Activated CD8-positive, alpha-beta memory T cell treated with anti-CD3 and anti-CD28 coated beads for 1 hour (primary cell): ENCODE measurements at places on chromosomes 5 and 9.

GRCh38 chr9:105459336-105459735 lies 11.5 kb downstream of the FSD1L start:
- DNase-seq = no peak

GRCh38 chr5:178612299-178612698 lies 14.6 kb downstream of the CLK4 start:
- no peak for DNase-seq

- no peak for DNase-seq
Measured at GRCh38 chr9:137853392-137853995, 24.1 kb upstream of the CACNA1B start.

DNA sequence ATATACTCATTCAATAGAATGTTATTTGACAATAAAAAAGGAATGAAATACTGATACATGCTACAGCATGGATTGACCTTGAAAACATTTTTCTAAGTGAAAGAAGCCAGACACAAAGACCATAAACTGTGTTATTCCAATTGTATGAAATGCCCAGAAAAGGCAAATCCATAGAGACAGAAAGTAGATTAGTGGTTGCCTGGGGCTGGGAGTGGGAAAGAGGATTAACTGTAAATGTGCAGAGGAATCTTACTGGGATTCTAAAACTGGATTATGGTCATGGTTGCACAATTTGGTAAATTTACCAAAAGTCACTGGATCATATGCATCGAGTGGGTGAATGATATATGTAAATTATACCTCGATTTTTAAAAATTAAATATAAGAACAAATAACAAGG lies 88.1 kb downstream of the GLIS3 start:
- DNase-seq = no peak

DNA sequence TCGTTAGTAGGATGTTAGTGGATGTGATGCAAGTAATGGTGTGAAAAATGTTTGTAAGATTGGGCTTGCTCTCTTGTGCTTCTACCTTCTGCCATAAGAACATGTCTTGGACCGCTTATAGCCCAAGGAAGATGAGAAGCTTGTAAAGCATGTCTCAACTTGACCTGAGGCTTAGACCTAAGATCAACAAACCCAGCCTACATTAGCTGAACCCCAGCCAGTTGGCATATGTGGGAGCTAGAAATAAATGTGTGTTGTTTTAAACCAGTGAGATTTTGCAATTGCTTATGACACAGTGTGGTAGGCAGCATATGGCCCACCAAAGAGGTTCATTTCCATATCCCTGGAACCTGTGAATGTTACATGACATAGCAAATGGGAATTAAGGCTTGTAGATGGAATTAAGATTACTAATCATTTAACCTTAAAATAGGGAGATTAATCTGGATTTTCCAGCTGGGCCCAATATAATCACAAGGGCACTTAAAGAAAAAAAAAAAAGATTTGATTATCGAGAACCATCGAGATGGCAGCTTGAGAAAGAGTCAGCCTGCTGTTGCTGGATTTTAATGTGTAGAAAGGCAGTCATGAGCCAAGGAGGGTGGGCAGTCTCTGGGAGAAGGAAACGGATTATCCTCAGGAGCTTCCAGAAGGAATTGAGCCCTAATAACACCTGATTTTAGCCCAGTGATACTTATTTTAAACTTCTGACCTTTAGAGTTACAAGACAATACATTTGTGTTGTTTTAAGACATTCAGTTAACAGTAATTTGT lies 27.3 kb upstream of the EDIL3 start:
- DNase-seq = no peak

GRCh38 chr5:96254980-96255691 lies 177.9 kb downstream of the PCSK1 start:
- DNase-seq = no peak

DNA sequence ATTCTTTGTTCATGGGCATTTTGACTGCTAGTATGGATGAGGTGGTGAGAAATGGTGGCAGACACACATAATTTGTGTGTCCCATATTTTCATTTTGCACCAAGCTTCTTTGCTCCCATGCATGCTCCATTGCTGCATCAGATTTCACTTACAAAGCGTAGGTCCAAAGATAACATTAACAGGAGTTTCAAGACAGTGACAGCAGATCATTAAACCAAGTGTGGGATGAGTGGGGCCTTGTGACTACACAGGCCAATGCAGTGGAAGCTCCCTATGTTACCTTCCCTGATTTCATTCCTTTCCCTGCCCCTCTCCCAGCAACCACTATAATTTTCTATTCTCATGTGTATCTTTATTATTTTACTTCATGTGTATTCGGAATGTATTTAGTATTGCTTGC lies 142.0 kb downstream of the AOPEP start:
- no peak for DNase-seq

- no peak for DNase-seq
Measured at GRCh38 chr5:17024686-17025180, 88.6 kb upstream of the MYO10 start.

DNA sequence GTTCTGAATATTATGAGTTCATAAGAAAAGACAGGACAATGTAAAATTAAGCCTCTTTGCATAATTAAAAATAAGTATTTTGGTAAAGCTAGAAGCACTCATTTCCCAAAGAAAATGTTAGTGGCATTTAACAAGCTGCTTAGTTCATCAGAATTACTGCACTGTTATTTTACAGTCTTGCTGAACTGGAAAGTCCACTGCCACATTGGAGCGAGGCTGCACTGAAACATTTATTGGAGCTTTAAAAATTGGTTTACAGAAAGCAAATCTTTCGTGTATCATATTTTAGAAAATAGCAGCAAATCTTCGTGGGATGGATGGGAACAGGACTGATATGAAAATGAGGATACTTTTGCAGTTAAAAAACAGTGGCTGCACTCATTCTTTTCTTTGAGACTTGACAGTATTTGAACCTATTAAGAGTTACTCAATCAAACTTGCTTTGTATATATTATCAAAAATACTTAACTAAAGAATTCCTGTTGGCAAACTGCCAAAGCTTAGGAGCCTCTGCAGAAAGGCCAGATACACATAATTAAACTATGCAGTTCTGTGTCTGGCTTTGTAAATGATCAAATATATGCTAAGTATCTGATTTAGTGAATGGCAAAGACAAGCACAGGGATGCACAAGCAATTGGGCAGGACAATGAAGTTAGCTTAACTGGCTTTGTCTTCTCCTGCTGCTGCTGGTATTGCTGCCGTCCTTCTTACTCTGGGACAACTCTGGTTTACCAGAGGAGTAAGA lies 16.5 kb upstream of the FBXL7 start:
- no peak for DNase-seq

DNA sequence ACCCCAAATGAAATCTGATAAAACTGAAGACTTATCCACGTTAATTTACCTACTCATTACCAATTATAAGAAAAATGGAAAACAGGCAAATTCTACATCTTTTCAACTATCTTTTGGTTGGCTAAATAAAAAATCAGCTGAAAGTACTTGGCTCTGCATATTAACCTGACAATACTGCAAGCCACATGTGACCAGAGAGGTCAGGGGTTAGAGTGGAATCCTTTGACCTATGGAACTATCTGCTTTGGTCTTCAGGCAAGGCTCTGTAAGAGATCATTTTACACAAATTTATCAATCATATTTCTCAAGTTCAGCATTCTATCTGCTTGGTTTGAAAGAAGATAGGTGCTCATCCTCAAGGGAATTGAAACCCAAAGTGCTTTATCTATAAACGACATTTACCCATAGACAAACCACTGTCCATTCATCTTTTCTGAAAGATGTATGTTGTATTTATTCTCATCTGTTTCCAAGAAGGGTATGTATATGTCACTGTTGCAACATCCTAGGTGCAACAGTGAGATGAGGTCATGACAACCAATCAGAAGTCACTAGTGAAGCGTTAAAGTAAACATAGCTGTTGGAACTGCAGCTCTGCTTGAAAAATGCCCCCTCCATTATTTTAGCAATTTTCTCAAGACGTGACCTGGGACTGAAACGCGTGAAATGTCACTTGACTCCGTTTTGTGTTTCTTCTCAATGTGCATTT lies 144.9 kb upstream of the POU5F2 start:
- no peak for DNase-seq

DNA sequence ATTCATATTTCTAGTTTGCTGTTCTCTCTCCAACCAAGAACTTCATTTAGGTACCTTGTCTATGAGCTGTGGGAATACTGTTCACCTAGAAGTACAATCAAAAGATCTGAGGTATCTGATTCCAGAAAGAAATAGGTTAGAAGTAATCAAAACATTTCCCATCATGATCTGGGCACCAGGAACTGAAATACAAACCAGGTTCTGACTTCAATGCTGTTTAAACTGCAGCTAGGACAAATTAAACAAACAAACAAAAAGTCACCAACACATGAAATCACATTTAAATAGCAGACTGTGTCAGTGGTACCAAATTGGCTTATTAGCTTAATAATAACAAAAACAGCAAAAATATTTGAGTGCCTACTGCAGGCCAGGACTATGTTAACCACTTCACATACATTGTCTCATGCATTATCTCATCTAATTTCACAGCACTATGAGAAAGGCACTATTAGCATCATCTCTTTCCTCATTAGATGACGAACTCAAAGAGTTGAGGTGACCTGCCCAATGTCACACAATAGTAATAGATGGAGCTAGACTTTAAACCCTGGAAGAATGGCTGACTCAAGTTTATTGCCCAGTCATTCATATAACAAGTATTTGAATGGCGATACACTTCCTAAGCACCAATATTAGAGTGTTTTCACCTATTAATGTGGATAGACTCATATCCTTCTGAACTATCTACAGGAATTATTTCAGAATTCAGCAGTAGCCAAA lies 14.5 kb downstream of the PLPP1 start:
- no peak for DNase-seq

DNA sequence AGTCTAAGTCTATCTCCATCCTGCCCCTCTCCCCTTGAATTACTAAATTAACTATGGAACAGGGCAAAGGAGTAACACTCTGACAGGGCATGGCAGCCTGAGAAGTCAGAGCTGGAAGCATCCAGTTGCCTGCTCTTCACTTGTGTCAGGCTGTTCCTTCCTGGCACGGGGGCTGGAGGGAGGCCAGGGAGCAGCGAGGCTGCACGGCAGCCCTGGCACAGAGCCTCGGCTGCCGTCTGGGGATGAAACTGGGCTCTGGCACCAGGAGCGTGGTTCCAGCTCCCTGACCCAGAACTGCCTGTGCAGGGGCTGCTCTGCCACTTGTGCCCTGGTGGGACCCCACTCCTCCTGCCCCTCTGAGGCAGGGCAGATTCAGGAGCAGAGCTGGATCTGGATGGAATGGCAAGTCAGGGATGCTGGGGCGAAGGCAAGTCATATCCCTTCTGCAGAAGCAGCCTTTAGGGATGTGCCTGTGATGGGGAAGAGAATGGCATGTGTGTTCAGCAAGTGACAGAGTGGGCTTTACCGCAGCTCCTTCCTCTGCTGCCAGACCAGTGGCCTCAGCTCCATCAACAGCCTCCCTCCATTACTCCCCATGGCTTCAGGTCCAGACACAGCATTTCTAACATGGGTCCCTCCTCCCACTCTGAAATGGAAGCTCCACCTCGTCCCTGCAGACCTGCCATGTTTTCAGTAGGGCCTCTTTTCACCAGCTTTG lies 42.2 kb upstream of the PDE8B start:
- DNase-seq = no peak

DNA sequence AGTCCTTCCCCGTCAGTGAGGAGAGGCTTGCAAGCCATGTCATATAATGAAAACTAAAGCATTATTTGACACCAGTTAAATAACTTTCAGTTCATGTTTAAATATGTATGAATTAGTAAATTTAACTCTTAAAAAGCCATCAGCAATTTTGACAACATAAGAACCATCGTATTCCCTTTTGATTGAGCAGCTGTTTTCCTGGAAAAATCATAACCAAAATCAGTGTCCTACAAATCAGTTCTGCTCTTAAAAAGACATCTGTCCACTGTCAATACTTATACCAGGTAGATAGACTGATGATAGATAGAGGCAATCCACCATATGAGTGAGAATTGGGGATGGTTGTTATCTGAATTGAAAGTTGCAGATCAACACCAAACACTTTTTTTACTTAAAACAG lies 2.3 kb downstream of the DIRAS2 start:
- no peak for DNase-seq

DNA sequence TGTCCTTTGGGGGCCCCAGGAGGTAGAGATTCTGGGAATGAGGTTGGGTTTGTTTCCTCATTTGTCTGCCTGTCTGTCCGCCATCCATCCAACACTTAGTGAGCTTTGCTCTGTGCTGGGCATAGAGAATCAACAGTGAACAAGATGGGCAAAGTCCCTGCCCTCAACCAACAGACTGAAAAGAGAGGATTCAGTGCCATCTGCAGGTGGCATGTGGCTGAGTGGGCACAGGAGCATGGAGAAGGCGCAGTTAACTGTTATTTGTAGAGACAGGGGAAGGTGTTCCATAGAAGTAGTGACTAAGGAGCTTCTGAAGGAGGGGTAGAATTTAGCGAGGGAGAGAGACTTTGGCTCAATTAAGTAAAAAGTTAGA lies 23.1 kb downstream of the POLR1E start:
- no peak for DNase-seq

- no peak for DNase-seq
Measured at GRCh38 chr5:132461569-132462070, 29.0 kb downstream of the IRF1 start.

GRCh38 chr5:68960456-68960855 lies 133.4 kb upstream of the SLC30A5 start:
- no peak for DNase-seq

DNA sequence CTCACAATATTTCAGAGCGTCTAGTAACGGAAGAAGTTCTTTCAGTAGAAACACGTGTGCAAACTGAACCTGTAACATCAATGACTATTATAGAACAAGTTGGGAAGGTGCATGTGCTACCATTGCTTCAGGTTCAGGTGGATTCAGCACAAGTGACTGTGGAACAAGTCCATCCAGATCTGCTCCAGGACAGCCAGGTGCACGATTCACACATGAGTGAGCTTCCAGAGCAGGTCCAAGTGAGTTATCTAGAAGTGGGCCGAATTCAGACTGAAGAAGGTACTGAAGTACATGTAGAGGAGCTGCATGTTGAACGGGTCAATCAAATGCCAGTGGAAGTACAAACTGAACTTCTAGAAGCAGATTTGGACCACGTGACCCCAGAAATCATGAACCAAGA lies 17.4 kb upstream of the NIM1K start:
- DNase-seq = no peak

DNA sequence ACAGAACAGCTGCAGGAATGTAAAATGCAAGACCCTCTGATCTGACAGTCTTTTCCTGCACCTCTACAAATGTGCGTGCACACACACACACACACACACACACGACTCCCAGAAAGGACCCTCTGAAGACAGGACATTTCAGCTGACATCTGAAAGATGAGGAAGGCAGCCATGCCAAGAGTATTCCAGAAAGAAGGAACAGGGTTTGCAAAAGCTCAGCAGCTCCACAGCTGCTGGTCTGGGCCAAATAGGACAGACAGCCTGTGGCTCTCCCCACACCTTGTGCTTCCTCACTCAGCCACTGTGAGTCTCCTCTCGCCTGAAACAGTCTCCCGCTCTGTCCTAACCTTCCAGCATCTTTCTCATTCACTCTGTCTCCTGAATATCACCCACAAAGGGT lies 189.0 kb downstream of the PALM2AKAP2 start:
- no peak for DNase-seq

DNA sequence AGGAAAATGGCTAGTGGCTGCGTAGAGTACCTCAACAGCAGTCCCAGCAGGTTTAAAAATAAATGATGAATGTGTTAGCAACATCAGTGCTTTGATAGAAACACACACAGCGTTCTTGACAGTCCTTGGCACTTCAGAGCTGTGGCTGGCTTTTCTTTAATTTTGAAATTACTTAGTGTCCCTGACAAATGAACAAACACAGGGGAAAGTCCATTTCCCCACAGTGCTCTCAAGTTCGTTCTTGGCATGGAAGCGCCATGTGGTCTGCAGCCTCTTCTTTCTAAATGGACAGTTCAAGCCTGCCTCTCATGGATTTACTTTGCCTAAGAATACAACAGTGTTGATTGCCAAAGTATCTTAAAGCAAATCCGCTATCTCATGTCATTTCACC lies 102.2 kb downstream of the ADAMTS12 start:
- no peak for DNase-seq
